Activated CD8-positive, alpha-beta memory T cell treated with anti-CD3 and anti-CD28 coated beads for 1 hour (primary cell): ENCODE measurements at places on chromosomes 12 and 14.

DNA sequence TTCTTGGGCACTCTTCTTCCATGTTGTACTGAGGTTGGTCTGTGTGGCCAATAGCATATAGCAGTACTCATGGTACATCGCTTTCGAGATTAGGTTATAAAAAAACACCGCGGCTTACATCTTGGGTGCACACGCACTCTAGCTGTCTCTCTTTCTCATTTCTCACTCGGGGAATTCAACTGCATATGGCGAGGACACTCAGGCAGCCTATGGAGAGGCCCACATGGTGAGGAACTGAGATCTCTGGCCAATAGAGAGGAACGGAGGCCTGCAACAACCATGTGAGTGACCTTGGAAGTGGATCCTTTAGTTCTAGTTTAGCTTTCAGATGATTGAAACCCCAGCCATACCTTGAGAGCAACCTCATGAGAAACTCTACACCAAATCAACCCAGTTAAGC is 45.6 kb downstream of the USP15 start:
- DNase-seq, result no peak

- no peak for DNase-seq
These were observed 36.2 kb downstream of the SYNE3 start for GRCh38 chr14:95480109-95480886.

DNA sequence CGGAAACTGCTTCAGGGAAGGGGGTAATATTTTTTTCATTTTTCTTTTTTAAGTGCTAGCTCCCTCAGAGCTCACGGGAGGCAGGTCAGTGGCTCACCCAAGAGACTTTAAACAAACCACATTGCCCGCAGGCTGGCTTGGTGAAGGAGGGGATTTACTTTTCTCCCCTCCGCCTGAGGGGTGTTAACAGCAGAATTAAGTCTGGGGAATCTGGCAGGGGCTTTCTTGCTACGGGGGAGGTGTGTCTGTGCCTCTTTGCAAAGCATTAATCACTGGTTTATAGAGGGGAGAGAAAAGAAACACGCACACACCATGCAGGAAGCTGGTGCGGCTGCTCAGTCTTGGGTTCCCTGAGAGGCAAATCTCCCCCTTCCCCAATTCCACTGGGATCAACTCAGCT is 26.2 kb upstream of the TBX3 start:
- DNase-seq, result no peak

GRCh38 chr12:6097411-6097810 is 27.1 kb downstream of the VWF start:
- DNase-seq, result no peak

GRCh38 chr14:37202812-37203211 is 5.1 kb downstream of the MIPOL1 start:
- no peak for DNase-seq

DNA sequence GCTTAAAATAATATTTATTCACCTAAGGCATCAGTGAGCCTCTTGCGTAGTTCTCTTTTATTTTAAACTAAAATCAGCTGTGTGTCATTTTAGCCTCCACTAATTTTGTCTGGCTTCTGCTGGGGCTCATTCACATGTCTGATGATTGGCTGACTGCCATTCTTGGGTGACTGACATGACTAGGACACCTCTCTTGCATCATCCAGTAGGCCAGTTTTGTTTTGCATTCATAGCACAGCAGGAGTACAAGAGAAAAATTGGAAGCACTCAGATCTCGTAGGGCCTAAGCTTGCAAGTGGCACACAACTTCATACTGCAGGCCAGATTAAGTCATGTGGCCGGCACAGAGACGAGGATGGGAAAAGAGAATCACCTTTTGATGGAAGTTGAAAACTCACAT is 1226.5 kb downstream of the GALC start:
- no peak for DNase-seq

GRCh38 chr12:69688471-69689427 is 10.4 kb downstream of the BEST3 start:
- no peak for DNase-seq

- no peak for DNase-seq
These were observed 71.7 kb downstream of the KCNC2 start for GRCh38 chr12:75137896-75138295.

DNA sequence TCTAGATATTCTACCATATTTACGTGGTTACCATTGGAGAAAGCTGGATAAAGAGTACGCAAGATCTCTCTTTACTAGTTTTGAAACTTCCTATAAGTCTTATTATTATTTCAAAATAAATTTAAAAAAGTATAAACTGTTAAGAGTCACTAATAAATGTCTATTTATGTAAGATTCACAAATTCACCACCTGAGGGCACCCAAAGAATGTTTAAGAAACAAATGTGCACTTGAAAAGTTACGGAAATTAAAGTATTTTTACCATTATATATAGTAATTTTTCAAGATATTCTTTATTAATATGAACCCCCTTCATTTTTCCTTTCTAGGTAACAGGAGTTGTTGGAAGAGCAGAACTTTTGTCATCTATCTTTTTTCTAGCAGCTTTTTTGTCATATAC is 11.9 kb downstream of the TMTC3 start:
- DNase-seq, result no peak

GRCh38 chr12:53063708-53064612 is 14.1 kb downstream of the TNS2 start:
- no peak for DNase-seq

DNA sequence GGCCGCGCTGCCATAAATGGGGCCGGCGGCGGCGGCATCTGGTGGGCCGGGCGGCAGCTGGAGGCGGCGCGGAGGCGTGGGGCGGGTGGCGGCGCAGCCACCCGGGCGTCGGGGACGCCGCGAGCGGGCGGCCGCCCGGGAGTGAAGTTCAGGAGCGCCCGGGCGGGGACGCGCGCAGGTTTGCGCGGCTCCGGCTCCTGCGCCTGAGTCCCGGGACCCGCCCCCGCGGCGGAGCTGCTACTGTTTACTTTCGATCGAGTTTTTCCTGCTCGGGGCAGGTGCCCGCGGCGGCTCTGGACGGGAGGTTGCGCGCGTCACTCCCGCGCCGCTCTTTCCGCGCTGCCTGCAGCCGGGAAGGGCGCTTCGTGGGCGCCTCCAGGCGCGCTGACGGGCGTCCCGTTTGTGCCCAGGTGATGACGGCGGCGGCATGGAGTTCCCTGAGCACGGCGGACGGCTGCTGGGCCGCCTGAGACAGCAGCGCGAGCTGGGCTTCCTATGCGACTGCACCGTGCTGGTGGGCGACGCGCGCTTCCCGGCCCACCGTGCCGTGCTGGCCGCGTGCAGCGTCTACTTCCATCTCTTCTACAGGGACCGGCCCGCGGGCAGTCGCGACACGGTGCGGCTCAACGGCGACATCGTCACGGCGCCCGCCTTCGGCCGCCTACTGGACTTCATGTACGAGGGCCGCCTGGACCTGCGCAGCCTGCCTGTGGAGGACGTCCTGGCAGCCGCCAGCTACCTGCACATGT is at the start of gene ZBTB42:
ZBTB42 (plus strand) TSS at position 331 of the 749 bp plus-strand sequence; CDS start at position 428, 97 bp downstream.
- peak; percentile 20 for DNase-seq

DNA sequence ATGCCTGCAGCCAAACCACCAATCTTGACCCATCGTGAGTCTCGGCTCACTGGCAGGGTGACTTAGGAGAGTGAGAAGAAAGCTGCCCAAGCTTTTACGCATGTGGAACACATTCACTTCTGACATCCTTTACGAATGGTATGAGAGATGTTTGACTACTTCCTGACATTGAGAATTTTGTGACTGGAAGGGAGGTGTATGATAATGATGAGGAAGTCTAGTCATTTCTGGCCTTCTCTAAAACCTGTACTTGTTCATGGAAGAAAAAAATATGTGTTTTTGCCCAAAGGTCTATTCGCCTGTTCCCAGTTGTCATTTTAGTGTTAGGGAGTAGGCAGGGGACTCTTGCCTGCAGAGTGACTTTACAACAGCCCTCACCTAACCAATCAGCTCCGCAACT is 227.2 kb upstream of the ATP2B1 start:
- DNase-seq, result no peak

- no peak for DNase-seq
These were observed 58.0 kb downstream of the LGMN start for GRCh38 chr14:92690171-92691011.

DNA sequence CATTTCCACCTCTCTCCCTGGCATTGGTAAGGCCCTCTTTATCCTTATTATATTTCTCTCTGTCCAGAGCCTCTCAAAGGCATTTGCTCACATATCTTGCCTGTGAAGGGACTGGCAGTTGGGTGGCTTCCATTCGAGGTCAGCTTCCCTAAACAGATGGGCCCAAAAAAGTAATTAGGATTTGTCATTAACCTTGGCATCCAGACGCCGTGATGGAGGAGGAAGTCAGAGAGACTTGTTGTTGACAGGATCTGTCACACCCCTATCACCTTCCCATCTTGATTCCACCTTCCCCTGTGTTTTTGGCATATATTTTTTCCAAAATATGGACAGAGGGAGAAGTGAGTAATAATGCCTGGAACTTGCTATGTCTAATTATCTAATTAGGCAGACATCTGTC is 54.0 kb upstream of the OAS1 start:
- no peak for DNase-seq

GRCh38 chr12:132489078-132489601 is 811 bp upstream of the FBRSL1 start:
- DNase-seq, result no peak

DNA sequence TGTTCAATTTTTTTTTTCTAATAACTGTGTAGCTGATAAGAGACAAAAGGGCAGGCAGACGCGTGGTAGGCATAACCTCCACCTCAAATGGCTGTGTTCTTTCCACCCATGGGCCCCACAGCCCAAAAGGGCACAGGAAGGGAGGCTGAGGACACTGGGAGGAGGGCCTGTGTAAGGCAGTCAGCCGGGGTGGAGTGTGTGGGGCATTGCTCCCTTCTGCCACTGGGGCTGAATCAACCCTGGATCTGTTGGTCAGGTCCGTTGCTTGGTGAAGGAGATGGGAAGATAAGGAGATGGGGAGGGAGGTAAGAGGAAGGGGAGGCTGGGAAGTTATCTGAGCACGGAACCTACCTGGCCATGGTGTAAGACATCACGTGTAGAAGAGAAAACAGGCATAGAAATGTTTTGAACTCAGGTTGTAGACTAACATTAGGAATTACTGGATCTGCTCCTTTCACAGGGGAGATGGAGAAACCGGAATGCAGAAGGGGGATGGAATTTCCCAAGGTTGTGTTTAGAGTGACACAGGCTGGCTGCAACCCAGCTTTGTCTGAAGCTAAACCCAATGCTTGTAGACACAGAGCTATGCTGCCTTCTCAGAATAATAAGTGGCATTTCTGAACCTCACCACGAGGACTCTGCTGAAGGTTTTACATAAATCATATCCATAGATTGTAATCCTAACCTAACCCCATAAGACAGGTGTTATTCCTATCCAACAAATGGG is 138.5 kb upstream of the NOS1 start:
- no peak for DNase-seq

GRCh38 chr12:101992091-101992490 is 69.7 kb downstream of the WASHC3 start:
- DNase-seq, result no peak

- no peak for DNase-seq
These were observed 200.2 kb downstream of the CHST11 start for GRCh38 chr12:104656921-104657320.

GRCh38 chr12:15532364-15532977 is 210.2 kb downstream of the PTPRO start:
- DNase-seq, result peak; percentile 3

GRCh38 chr12:91897025-91897515 is 248.6 kb downstream of the BTG1 start:
- DNase-seq, result no peak

DNA sequence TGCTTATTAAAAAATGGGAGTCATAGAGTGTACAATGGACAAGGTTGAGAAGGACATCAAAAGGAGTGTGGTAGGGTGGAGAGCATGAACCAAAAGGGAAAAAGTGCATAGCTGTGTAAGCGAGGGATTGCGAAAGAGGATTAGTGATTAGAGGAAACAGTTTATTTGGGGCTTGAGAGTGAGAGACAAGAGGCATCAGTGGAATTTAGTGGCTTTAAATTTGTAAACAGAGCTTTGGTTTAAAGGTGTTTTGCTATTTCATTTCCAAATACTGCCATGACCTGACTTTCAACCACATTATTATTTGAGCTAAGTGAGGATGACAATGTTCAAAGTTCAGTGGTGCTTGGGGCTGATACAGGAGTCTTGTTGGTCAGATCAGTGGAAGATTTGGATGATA is 53.4 kb downstream of the SLC16A7 start:
- DNase-seq, result no peak

- DNase-seq, result no peak
These were observed 10.3 kb upstream of the SLCO1B3 start for GRCh38 chr12:20800160-20800559.

- no peak for DNase-seq
These were observed 308.3 kb downstream of the DAD1 start for GRCh38 chr14:22280497-22281316.

DNA sequence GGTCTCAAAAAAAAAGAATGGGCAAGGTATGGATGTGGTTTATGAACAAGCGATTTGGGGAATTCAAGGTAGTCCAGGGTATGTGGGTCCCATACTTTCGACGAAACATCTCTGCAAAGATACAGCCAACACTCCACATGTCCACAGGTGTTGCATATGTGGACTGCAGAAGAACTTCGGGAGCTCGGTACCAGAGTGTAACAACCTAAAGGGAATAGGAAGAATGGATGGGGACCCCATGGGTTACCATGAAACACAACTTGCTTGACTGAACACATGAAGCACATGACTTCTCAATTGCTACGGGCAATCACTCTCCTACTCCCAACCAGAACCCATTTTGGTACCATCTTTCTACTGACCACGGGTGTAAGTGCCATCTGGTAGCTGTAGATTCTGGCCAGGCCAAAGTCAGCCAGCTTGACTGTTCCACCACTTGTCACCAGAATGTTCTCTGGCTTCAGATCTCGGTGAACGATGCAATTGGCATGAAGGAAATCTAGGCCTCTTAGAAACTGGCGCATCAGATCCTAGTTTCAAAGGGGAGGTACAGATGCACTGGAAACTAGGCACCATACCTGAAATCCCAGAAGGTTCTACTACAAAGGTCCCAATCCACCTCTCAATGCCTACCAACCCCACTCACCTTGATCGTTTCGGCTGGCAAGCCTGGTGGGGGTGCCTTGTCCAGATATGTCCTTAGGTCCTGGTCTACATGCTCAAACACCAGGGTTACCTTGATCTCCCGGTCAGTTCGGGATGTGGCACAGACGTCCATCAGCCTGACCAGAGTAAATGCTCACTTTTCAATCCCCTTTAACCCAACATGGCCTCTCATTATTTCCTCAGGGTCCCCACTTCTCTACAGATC is 1.3 kb downstream of the CDK4 start:
- DNase-seq, result no peak
